ENCODE measurements at places on chromosomes 5 and 9.
A peak's percentile ranks its signal among the peaks of the same experiment; 100 is the strongest.

GRCh38 chr9:5499157-5499556 is 11.2 kb upstream of the PDCD1LG2 start:
- DNase-seq = no peak

GRCh38 chr5:76025069-76025468 is 58.1 kb upstream of the SV2C start:
- DNase-seq = no peak

- DNase-seq = peak; percentile 71
These were observed 786 bp upstream of the NTNG2 start for GRCh38 chr9:132160802-132161742.

- no peak for DNase-seq
These were observed 280.3 kb downstream of the DRD1 start for GRCh38 chr5:175163586-175164275.

DNA sequence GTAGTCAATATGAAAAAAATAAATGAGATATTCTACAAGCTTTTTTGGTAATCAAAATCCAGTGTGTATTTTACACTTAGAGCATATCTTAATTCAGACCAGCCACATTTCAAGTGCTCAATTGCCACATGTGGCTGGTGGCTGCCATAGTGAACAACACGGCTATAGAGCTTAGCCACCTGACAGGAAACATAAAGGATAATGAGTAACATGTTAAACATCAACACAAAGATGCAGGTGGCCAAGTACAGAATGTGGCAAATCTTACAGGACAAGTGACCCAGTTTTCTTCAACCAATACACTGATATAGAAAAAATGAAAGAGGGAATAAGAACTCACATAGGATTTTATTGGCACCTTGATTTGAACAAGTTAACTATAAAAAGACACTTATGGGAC is 61.4 kb downstream of the KIF24 start:
- no peak for DNase-seq

DNA sequence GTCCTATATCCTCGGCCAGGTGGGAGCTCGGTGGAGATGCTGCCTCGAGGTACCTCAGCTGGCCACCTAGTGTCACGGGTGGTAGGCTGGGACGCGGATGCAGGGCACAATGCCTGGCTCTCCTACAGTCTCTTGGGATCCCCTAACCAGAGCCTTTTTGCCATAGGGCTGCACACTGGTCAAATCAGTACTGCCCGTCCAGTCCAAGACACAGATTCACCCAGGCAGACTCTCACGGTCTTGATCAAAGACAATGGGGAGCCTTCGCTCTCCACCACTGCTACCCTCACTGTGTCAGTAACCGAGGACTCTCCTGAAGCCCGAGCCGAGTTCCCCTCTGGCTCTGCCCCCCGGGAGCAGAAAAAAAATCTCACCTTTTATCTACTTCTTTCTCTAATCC is 2.0 kb downstream of the PCDHGC3 start:
- no peak for DNase-seq

DNA sequence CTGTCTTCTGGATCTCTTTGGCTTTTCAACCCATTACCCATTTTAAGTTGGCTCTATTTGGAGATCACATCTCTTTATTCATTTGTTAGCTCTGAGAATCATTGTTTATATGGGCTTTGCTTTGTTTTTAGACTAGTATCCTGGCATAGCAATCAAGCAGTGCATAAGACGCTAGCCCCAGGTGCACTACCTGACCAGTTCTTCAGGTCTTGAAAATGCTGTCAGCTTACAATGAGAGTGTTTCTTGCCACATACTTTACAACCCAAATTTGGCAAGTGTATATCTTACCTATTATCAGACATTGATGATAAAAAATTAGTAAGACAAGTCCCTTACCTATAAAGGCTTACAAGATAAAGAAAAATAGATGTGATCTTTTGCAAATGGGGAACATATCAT is 12.2 kb downstream of the OXCT1 start:
- DNase-seq = no peak

- no peak for DNase-seq
These were observed 141.4 kb downstream of the C5orf15 start for GRCh38 chr5:133827011-133827410.

GRCh38 chr5:17180330-17180843 is 37.0 kb upstream of the BASP1 start:
- no peak for DNase-seq

GRCh38 chr5:17398866-17399835 is 98.9 kb upstream of the TAF11L2 start:
- DNase-seq = no peak

DNA sequence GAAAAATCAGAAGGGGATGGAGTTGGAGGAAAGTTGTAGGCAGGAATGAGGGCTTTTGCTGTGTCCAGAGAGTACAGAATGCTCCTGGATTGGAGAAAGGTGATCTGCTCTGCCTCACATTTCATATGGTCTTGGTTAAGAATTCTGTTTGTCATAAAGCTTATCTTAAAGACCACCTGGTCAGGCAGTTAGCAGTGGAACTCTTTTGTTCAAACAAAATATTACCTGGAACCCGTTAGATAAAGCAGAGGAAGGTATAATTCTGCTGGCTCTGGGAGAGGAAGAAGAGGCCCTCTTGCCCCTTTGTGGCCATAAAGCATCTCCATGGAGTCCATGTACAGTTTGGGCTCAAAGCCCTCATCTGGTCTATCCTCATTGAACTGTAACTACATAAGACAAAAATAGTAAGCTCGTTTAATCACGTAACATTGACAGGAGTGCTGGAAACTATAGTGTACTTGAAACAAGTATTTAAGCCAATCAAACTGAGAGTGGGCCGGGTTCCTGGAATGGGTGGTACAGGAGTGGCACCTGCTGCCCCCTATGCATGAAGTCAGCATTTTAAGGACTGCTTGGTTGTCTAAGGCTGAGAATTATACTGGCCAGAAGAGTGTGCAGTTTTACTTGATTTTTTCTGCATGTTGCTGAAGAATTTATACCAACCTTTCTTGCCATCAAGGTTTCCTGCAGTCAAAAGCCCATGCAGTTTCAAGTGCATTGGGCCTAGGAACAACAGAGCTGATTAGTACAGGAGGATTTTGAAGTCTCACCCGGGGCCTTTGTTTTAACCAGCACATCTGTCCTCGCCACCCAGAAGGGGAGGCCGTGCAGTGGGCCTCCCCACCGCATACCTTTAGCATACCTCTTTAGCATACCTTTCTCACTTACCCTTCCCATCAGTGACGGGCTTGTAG is 39.9 kb downstream of the STXBP1 start:
- DNase-seq = no peak

GRCh38 chr9:17017931-17018491 is 116.8 kb upstream of the CNTLN start:
- DNase-seq = no peak

DNA sequence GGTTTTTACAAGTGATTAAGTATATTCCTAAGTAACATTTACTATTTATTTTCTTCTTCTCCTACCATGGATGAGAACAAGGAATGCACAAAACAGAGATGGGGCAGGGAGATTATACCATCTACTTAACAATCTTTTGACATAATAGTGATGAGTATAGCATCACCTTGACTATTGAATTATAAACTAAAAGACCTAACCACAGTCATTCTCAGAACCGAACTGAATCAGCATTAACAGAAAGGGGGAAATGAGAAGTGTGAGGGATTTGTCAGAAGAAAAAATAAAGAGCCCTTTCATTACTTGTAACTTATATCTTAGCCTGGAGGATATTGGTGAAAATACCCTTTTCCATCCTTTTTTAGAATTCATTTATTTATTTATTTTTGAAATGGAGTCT is 21.9 kb downstream of the OR2Y1 start:
- DNase-seq = no peak

GRCh38 chr5:56512313-56512996 is 279.3 kb upstream of the ANKRD55 start:
- peak; percentile 19 for DNase-seq

DNA sequence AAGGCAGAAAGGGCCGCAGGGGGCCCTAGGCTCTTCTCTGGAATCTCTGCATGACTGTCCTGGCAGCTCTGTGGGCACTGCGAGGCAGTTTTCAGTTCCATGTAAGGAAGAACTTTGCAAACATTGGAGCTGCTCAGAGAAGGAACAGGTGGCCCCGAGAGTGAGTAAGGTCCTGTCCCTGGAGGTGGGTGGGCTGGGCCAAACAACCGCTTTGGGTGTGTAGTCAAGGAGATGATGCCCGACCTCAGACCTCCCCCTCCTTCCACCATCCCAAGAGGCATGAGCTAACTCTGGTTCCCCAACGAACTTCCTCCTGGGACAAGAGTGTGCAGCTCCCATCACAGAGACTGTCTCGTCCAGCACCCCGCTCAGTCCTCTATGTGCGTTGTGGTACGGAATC is 20.5 kb downstream of the CSF1R start:
- DNase-seq = no peak

- no peak for DNase-seq
These were observed 53.0 kb upstream of the PHYKPL start for GRCh38 chr5:178285399-178286225.

DNA sequence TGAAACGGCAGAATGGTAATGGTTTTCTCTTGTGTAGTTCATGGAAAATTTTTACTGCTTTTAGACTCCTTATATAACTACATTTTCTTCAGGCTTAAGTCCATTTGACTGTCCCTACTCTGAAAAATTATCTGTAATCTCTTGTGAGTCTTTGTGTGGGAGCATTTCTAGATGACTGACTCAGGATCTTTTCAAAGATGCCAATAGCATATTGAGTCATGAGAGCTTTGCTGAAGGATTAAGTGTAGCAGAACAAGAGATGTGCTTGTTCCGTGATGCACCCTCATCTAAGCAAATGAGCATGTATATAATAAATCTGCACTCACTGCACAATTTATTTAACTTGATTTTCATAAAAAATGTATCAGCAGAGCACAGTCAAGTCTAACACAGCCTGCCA is 298.7 kb upstream of the CDH6 start:
- no peak for DNase-seq

DNA sequence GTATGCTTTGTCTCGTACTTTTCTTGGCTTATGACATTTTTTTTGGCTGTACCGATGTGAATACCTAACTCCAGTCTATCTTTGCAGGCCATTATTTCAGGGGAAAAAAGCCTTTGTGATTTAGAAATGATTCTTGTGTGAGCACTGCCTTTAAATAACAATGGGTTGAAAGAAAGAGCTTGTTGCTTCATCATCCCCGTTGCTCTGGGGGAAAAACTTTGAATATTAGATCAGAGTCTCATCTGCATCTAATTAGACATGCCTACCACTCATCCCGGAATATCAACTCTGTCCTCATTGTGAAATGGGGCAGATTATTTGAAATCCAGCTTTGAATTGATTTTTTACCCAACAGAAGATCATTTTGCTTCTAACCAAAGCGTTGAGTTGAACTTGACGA is 13.5 kb downstream of the CXCL14 start:
- DNase-seq = no peak

GRCh38 chr9:89478821-89479668 is 18.9 kb downstream of the SEMA4D start:
- DNase-seq = peak; percentile 49

GRCh38 chr5:132850066-132850465 is 16.2 kb downstream of the GDF9 start:
- DNase-seq = no peak

GRCh38 chr9:38308136-38308535 is 84.4 kb upstream of the ALDH1B1 start:
- no peak for DNase-seq

DNA sequence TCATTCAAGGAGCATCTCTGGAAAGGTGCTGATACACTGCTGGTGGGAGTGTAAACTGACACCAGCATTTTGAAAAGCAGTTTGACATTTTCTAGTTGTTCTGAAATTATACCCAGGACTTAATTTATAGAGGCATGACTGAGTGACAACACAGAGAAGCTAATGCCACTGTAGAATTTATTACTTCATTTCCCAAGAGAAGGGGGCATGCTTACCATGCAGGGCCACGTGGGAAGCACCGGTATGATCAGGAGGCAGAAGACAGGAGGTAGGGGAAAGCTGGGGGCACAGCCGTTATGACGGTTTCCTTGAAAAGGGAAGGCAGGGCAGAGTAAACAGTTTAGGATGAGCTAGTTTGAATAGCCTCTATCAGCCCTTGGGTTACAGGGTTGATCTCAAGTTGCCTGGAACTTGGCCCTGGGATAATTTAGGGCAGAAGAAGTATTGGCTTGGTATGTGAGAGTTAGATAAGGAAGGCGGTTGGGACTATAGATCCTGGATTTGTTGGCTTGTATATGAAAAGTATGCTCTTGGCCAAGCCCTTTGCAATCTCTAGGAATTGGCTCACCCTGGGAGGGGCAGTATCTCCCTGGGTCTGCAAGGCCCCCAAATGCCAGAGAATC is 305.7 kb downstream of the ENC1 start:
- DNase-seq = no peak

DNA sequence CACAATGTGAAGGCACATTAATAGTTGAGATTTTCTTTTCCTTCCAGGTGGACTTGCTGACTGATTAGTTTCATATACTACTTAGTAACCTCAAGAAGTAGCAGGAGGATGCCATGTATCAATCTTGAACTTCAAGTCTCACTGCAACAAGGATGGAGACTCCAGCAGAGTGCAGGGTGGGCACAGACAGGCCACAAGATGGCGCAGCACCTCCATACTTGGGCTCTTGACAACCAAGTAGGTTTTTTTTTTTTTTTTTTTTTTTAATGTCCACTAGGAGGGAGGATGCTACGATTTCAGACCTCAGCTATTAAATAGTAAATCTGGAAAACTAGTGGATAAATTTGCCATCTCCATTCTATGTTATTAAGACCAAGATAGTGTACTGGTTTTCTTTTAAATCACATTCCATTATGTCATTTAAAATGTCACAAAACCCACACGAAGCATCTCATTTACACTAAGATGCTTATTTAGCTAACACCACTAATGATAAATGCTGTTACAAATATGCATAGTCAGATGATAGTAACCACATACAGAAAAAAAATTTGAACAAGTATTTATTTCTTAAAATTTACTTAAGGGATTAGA is 58.6 kb downstream of the IL6ST start:
- DNase-seq = peak; percentile 86

GRCh38 chr9:126472948-126473298 is 140.8 kb upstream of the LMX1B start:
- DNase-seq = no peak

- no peak for DNase-seq
These were observed 256.7 kb downstream of the NDUFS4 start for GRCh38 chr5:53817183-53817582.

DNA sequence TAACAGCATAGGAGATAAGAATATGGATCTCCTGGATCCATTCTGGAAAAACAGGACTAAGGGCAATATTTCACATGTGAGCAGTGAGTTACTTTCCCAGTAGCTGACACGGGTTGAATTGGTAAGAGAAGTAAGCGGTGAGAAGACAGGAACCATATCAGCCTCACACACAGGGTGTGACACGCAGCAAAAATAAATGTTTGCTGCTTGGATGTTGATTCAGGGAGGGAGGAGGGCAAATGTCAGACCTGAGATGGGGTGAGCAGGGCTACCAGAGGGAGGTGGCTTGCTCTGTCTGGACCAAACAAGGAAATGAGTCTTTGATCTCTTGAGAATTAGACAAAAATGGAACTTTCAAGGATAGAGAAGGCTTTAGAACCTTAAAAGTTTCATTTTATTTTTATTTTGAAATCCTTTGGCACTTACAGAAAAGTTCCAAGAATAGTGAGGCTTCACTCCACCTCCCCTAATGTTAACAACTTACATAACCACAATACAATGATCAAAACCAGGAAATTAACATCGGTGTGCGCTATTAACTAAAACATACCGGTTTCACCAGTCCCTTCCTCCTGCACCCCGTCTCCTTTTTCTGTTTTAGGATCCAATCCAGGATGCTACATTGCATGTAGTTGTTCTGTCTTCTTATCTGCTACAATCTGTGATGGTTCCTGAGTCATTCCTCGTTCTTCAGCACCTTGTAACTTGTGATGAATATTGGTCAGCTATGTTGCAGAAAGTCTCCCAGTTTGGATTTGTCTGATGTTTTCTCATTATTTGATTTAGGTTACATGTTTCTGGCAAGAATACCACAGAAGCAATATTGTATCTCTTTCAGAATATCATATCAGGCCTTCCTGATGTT is 20.5 kb upstream of the ARHGEF28 start:
- no peak for DNase-seq
